ENCODE measurements at places on chromosomes 2 and 18.

GRCh38 chr2:190809139-190809764 lies 71.4 kb upstream of the GLS start:
- no peak for DNase-seq

GRCh38 chr2:41828052-41828643 lies 219.7 kb upstream of the PKDCC start:
- no peak for DNase-seq

DNA sequence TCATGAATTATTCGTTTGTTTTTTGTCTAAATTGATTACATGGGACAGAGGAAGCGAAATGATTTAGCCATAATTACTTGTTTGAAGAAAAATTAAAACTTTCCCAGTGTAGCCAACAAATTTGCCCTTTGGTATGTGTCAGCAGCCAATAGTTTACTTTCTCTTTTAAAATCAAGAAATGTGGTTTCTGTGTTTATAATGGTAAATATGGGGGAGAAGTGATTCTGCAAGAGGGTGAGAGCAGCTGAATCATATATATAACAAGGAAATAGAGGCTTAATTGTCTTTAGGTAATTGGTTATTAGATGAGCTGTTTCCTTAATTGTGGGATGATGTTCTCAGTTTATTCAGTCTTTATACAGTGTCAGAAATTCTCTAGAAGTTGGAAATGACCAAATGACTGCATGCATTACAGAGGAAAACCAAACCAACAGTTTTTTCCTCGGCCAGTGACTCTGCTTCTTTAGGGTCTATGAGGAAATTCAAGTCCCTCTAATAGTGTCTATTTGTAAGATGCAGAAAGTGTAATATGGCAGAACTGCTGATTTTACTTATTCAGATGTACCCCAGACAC lies 132.9 kb downstream of the AGPS start:
- DNase-seq: no peak

- DNase-seq: no peak
These were observed 35.4 kb downstream of the INSIG2 start for GRCh38 chr2:118123561-118124232.

- no peak for DNase-seq
These were observed 678 bp upstream of the ZNF24 start for GRCh38 chr18:35344736-35345459.

GRCh38 chr2:195647302-195647701 lies 9.7 kb upstream of the SLC39A10 start:
- no peak for DNase-seq

Data from activated T-cell treated with anti-CD3 and anti-CD28 coated beads for 4 hours (primary cell).